ENCODE measurements at places on chromosomes 6 and 20.

- DNase-seq = no peak
Observed at GRCh38 chr6:47709160-47709559, 10.8 kb downstream of the ADGRF4 start.

- no peak for DNase-seq
Observed at GRCh38 chr6:116047173-116047933, 13.3 kb downstream of the FRK start.

DNA sequence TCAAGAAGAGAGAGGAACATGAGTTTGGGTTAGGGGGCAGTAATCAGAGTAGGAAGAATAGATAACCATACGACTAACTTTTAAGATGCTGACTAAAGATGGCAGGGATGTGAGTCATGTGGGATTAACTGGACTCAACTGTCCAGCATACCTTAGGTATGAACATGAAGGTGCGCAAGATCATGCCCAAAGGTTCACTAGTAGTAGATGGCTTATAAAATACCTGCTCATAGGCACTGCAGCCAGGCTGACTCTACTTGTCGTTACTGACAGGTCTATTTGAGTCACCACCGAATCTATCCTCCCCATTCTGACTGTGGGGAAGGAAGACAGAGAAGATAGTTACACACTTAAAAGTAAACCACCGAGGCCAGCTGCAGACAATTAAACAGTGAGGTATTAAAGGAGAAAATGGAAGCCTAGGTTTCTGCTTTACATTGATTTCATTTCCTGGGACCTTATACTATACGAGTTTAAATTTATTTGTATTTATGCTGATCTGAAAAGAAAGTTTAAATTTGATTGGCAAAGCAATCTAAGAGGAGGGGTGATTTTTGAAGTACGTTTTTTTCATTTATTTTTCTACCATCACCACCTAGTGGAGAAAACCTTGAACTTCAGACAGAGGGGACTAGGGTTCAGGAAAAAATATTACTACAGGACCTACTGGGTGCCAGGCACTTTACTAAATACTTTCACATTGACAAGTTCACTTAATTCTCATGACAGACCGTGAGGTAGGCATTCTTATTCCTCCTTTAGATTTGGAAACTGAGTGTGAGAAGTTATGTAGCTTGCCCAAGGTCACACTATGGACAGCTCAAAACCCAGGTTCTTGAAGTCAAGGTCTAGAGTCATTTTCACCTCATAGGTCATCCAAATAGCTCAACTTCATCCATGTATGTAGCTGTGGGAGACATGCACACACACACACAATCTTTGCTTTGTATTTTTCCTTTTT, 4.0 kb upstream of the WRNIP1 start:
- no peak for DNase-seq

DNA sequence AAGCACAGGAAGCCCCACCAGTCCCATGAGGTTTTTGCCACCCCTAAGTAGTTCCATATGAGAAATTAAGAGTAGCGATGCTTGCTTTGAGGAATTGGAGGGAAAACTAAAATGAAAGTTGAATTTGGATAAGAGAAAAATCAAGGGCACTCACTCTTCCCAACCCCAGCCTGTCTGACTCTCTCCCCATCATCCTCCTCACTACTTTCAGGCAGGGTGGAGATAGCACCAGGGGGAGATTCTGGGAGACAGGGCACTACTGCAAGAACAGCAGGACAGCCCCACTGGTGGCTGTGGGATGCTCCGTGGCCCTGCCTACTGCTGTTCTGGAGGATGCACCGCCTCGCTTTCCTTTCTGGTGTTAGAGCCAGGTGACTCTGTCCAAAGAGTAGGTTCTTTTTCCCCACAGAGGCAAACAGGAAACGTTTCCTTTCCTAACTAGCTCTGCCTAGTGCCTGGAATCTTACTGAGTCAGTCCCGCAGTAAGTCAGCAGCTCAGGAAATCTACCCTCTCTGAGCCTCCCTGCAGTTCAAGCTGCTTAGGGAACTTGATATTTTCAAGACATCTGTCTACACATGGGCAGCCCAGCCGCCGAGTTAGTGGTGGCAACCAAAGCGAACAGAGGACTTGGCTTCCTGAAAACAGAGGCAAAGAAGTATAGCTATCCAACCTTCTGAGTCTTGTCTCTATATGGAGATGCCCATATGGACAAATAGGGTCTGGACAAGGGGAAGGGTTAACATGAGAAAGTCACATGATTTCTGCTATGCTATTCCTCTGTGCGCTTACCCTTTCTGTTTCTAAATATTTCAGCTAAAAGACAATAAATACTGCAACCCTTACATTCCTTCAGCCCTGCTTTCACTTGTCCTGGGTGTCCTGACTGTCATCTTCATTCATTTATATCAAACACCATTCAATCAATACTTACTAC, 11.4 kb downstream of the HLA-E start:
- peak; percentile 23 for DNase-seq
